ENCODE measurements at places on chromosomes 5 and 9.

GRCh38 chr5:178478370-178478769 lies 111.8 kb downstream of the COL23A1 start:
- no peak for DNase-seq

GRCh38 chr9:113886026-113886369 lies 9.9 kb downstream of the ZNF618 start:
- DNase-seq: no peak

GRCh38 chr5:72859127-72859526 lies 42.7 kb downstream of the TNPO1 start:
- DNase-seq: no peak

- no peak for DNase-seq
These were observed 316.6 kb upstream of the RIOK2 start for GRCh38 chr5:97499605-97500004.

- no peak for DNase-seq
These were observed 136.8 kb downstream of the CFAP90 start for GRCh38 chr5:7714119-7714518.

GRCh38 chr5:54659700-54660131 lies 142.2 kb downstream of the SNX18 start:
- no peak for DNase-seq

- DNase-seq: no peak
These were observed 279.0 kb downstream of the AUH start for GRCh38 chr9:91082731-91083130.

- no peak for DNase-seq
These were observed 77.6 kb upstream of the SEMA6A start for GRCh38 chr5:116652196-116652729.

GRCh38 chr5:73214306-73214705 lies 41.3 kb downstream of the TMEM174 start:
- DNase-seq: no peak

GRCh38 chr9:123868002-123868401 lies 61.9 kb downstream of the DENND1A start:
- DNase-seq: no peak

DNA sequence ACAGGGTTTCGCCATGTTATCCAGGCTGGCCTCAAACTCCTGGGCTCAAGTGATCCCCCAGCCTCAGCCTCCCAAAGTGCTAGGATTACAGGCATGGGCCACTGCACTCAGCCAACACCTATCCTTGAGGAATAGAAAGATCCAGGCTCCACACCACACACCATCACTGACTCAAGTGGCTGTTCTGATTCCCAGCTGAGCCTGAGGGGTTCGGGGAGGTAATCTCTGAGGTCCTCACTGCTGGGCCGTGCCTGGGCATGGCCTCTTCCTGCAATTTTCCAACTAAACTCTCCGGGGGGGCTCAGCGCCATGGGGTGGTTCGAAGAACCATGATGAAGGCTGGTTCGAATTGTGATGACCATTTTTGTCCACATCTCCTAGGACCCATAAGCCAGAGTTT lies 31.0 kb upstream of the IL17B start:
- no peak for DNase-seq

GRCh38 chr5:2219149-2219776 lies 336.5 kb upstream of the IRX4 start:
- DNase-seq: no peak

All from left kidney (tissue), 8 donors.